ENCODE measurements at places on chromosomes 1 and 21. TPM values are rescaled to one million over a fixed set of nuclear protein-coding genes. Genes with fewer than 3 reads are reported as not detected.
A peak's percentile ranks its signal among the peaks of the same experiment; 100 is the strongest.

The ATAD3A gene
- total RNA-seq, result 11.7 TPM

DNA sequence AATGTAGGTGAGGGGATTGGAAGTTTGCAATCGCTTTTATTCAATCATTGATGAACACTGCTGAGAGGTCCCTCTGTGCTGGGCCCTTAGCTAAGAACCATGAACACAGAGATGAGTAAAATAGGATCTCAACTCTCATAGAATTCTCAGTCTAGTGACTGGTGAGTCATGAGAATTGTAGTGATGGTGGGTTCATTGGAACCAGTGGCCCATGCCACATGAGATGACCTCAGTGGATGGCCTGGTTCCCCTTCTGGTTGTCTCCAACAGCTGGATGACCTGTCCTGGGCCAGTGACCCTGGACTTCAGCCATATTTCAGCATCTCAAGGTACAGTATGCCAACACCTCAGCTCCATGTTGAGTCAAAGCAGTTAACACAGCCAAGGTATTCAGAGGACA lies 21.3 kb upstream of the S100A10 start:
- H3K4me1 ChIP-seq, result peaks cover 2% of the 10 kb centered on the region
- H3K4me3 ChIP-seq, result no peak overlapping the region
- H3K27ac ChIP-seq, result no peak overlapping the region
- DNase-seq, result no peak
- H3K27me3 ChIP-seq, result no peaks in the 10 kb centered on the region

DNA sequence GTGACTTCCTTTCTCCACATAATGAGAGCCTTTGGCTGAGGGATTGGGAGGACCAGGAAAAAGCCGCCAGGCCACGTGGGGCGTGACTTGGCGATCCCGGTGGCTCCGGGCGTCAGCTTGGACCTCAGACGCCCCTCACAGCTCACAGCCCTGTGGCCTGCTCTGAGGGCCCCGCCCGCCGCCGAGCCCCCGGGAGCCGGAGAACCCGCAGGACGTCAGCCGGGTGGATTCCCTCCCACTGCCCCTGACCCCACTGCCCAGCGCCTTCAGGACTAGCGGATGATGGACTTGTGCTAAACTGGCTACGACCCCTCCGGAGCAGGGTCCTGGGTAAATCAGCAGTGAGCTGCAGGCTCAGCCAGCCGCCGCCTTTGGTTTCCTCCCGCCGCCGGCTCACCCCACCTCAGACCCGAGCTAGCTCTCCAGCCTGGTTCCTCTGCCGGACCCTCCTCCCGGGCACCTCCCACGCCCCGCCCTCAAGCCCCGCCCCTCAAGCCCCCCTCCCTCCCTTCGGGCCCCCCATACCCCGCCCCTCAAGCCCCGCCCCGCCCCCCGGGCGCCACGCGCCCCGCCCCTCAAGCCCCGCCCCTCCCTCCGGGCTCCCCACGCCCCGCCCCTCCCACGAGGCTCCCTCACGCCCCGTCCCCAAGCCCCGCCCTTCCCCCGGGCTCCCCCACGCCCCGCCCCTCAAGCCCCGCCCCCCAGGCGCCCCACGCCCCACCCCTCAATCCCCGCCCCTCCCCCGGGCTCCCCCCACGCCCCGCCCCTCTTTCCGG lies 10.0 kb upstream of the FAAP20 start:
- peak overlapping the region; percentile 33 for H3K4me3 ChIP-seq
- H3K36me3 ChIP-seq, result no peaks in the 10 kb centered on the region
- peak; percentile 88 for DNase-seq
- peak overlapping the region; percentile 39 for H3K27ac ChIP-seq
- H3K4me1 ChIP-seq, result peaks cover 3% of the 10 kb centered on the region

The VWA1 gene
- total RNA-seq, result 75.4 TPM

- no peak overlapping the region for H3K27ac ChIP-seq
- H3K27me3 ChIP-seq, result no peaks in the 10 kb centered on the region
- no peak overlapping the region for H3K4me3 ChIP-seq
- no peaks in the 10 kb centered on the region for H3K36me3 ChIP-seq
- no peak for DNase-seq
Measured at GRCh38 chr1:93701629-93702028, 20.0 kb upstream of the BCAR3 start.

The INSRR gene
- total RNA-seq, result not detected

The CRP gene
- total RNA-seq, result 8,060 TPM

The RAB7B gene
- 0.43 TPM for total RNA-seq

DNA sequence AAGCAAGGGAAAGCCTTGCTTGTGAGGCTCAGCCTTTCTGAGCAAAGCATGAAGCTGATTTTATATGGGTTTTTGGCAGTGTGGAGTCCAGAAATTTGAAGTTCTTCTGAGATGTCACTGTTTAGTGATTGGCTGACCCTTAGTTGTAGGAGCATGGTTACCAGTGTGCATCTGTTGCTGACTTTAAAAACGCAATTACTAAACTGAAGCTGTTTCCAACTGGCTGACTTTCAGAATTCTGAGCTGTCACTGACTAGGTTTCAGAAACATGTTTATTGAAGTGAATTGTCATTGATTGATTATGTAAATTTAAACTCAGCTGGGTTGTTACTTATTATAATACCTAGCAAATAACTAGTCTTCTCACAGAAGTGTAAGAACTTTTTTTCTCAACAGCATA lies 89.4 kb downstream of the PDE4B start:
- no peak overlapping the region for H3K4me3 ChIP-seq
- H3K27ac ChIP-seq, result no peak overlapping the region
- H3K4me1 ChIP-seq, result no peaks in the 10 kb centered on the region

The FCAMR gene
- 2.5 TPM for total RNA-seq

GRCh38 chr21:46191257-46191685 lies 7.0 kb upstream of the SPATC1L start:
- no peak overlapping the region for H3K27ac ChIP-seq
- no peaks in the 10 kb centered on the region for H3K36me3 ChIP-seq
- no peak overlapping the region for H3K4me3 ChIP-seq
- no peak for DNase-seq
- H3K4me1 ChIP-seq, result no peaks in the 10 kb centered on the region
- no peaks in the 10 kb centered on the region for H3K27me3 ChIP-seq

- H3K36me3 ChIP-seq, result no peaks in the 10 kb centered on the region
- no peaks in the 10 kb centered on the region for H3K4me1 ChIP-seq
- no peak overlapping the region for H3K27ac ChIP-seq
- no peak for DNase-seq
- H3K4me3 ChIP-seq, result no peak overlapping the region
- no peaks in the 10 kb centered on the region for H3K27me3 ChIP-seq
Measured at GRCh38 chr1:72178266-72178665, 104.1 kb downstream of the NEGR1 start.

GRCh38 chr1:66940981-66941380 lies 16.2 kb downstream of the MIER1 start:
- H3K36me3 ChIP-seq, result peaks cover 7% of the 10 kb centered on the region
- H3K27me3 ChIP-seq, result no peaks in the 10 kb centered on the region
- peaks cover 21% of the 10 kb centered on the region for H3K4me1 ChIP-seq
- no peak overlapping the region for H3K27ac ChIP-seq

The MYOG gene
- total RNA-seq, result not detected

The FCMR gene
- 1.3 TPM for total RNA-seq

The C2CD4D gene
- total RNA-seq, result not detected

DNA sequence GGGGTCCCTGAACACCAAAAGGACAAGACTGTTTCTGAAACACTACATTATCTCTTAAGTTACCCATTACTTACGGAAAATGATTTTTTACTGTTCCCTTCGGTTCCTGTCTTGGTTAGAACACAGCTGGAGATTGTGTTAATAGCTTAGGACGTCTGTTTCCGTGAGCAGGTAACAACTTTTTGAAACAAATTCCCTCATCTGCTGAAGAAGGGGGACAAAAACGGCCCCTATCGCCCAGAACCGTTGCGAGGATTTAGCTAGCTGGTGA lies 67.8 kb downstream of the SLC35A3 start:
- no peaks in the 10 kb centered on the region for H3K36me3 ChIP-seq
- H3K27ac ChIP-seq, result peak overlapping the region; percentile 93
- no peaks in the 10 kb centered on the region for H3K4me1 ChIP-seq
- DNase-seq, result no peak
- H3K4me3 ChIP-seq, result peak overlapping the region; percentile 70

The ZMYND12 gene
- 1.7 TPM for total RNA-seq

GRCh38 chr1:159968901-159969300 lies 14.9 kb upstream of the SLAMF9 start:
- no peaks in the 10 kb centered on the region for H3K27me3 ChIP-seq
- H3K36me3 ChIP-seq, result no peaks in the 10 kb centered on the region
- H3K4me1 ChIP-seq, result no peaks in the 10 kb centered on the region

Data from right lobe of liver (tissue), 6 donors.